ENCODE measurements at places on chromosomes 7 and 10. TPM values are rescaled to one million over a fixed set of nuclear protein-coding genes. Genes with fewer than 3 reads are reported as not detected.

PODXL gene
- 114 TPM for total RNA-seq

TSPAN12 gene
- total RNA-seq: 76.5 TPM

H2BK1 gene
- not detected for total RNA-seq

HOXA11 gene
- 5.2 TPM for total RNA-seq

SLC25A28 gene
- 43.0 TPM for total RNA-seq

CLCN1 gene
- total RNA-seq: 0.35 TPM

AKR1C2 gene
- total RNA-seq: 16.3 TPM

CYP2C9 gene
- total RNA-seq: 2.9 TPM

ARF5 gene
- 132 TPM for total RNA-seq

ZCCHC24 gene
- 21.3 TPM for total RNA-seq

STRIP2 gene
- total RNA-seq: 0.88 TPM

MORN4 gene
- 9.1 TPM for total RNA-seq

CALML3 gene
- total RNA-seq: not detected

ZNF783 gene
- 21.8 TPM for total RNA-seq

SLC18A3 gene
- total RNA-seq: not detected

DNA sequence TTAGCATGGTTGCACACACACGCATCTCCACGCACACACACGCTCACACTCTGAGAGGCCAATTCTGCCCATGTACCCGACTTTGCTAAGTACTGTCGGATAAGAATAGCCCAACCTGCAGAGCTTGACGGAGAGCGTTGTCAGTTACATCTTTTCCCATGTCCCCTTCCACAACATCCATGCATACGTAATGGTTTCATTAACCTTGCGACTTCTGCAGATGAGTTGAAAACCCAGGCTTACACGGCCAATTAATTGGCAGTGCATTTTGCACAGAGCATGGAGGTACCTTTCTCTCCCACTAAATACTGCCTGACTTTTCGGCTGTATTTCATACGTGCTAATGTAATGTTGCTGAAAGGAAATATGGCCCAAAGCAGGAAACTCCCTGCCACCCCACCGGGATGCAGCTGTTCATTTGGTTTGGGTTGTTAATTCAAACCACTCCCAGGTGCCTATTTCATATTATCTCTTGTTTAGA lies 291.2 kb upstream of the HABP2 start:
- DNase-seq: peak; percentile 64

- DNase-seq: peak; percentile 43
Measured at GRCh38 chr10:72335394-72336258, 19.1 kb downstream of the DNAJB12 start.

DNA sequence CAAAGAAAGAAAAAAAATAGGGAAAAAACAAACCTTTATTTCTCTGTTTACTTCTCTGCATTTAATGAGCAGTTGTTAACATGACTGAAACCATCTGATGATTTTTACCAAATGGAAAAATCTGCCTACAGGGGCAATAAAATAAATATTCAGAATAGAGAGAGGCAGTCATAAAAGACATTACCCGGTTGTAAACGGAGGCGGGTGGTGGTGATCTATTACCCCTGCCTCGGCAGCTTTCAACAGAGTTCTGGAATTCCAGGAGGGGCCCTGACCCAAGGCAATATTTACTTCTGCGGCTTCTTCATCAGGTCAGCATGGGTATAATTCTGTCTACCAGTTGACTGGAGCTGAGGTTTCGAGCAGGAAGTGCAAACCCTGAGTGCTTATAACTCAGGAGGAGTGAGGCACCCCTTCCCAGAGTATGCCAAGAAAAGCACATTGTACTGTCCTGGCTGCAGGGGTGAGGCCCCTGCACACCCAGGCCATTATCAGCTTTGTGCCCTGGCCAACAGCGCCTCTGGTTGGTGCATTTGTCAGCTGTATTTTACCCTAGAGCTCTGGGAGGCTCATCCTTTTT lies 8.2 kb upstream of the CXCL12 start:
- DNase-seq: no peak

DNA sequence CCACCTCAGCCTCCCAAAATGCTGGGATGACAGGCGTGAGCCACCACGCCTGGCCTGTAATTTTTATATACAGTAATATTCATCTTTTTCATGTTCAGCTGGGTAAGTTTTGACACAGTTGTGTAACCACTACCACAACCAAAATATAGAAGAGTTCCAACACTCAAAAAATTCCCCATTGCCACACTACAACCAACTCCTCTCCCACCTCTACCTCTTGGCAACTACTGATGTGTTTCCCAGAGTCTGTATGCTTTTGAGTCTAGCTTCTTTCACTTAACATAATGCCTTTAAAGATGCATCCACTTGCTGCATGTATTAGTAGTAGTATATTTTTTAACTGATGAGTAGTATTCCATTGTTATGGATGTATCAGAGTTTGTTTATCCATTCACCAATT lies 90.7 kb downstream of the SRPK2 start:
- no peak for DNase-seq

GRCh38 chr10:82826132-82826531 lies 951.1 kb downstream of the NRG3 start:
- no peak for DNase-seq

DNA sequence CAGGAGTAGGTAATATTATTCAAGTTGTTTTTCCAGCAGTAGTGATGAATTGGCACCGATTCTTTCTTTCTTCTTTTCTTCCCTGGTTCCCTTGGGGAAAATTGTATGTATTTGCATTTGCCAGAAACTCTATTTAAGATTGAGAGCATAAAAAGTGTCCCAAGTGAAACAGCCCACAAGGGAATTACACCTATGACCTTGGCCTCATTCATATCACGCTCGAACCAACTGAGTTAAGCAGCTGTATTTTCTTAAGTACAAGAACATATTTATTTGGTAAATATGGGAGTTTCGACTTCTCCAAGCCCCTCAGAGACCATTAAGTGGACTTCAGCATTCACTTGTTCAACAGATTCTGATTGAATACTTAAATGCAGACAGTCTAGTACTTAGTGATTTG lies 54.1 kb upstream of the MET start:
- no peak for DNase-seq

GRCh38 chr7:99767662-99768061 lies 16.3 kb downstream of the CYP3A4 start:
- no peak for DNase-seq

DNA sequence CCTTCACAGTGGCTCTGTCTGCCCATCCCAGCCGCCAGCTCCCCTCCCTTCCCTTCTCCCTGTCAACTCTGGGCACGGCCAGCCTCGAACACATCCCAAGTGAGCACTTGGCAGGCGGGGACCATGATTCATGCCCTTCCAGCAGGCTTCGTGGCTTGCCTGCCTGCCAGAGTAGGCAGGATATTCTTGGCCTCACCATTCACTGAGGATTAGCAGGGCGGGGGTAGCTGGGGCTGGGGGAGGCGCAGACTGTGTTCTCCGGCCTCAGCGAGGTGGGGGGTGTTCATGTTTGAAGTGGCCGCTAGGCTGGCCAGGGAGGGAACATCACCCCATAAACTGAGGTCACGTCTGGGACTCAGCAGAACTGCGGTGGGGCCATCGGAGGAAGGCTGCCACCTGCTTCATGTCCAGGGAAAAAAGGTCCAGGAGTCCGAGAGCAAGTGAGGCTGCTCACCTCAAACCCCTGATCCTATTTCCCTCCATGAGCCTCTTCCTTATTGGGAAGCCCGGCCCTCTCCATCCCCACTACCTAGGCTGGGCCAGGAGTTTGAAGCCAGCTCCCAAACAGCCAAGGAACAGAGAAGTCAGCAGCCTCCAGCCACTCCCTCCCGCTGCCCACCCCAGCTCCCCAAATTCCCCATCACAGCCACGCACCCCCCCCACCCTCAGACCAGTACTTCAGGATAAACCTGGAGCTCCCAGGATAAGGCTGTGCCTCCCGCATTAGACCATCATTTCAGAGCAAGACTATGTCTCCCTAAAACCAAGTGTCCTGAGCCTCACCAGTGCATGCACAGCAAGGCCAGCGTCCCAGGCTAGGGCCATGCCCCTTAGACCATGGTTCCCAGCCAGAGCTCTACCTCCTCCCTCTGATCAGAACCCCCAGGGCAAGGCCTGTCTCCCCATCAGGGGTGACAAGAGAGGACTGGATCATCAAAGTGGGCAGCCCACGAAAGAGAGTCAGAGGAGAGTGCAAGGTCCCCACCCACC lies 42.8 kb upstream of the RABGEF1 start:
- DNase-seq: no peak

GRCh38 chr7:157552295-157552993 lies 215.6 kb downstream of the DNAJB6 start:
- no peak for DNase-seq

DNA sequence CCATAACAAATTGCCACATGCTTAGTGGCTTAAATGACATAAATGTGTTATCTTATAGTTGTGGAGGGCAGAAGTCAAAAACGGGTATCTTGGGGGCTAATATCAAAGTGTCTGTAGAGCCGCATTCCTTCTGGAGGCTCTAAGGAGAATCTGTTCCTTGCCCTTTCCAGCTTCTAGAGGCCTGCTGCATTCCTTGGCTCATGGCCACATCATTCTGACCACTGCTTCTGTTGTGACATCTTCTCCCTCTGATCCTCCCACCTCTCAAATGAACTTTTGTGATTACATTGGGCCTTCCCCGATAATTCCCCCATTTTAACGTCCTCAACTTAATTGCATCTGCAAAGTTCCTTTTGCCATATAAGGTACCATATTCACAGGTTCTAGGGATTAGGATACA lies 76.1 kb downstream of the CYP26A1 start:
- DNase-seq: no peak

GRCh38 chr7:80611779-80612178 lies 26.7 kb upstream of the CD36 start:
- DNase-seq: peak; percentile 34

GRCh38 chr7:54888734-54889082 lies 129.7 kb upstream of the SEC61G start:
- DNase-seq: no peak

DNA sequence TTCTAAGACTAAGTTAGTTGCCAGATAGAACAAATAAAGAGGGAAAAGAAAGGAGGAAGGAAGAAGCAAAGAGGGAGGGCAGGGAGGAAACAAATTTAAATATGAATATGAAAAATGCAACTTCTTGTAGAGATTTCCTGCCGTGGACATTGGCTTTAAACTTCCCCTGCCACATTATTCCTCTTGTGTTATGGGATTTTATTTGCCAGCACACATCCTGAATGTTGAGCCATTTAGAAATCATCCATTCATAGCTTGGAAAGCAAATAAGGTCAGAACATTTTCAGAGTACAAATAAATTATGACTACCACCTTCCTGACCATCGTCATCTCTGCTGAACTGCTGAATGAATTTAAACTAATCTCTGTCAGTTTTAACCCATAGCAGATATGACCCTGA lies 911.9 kb upstream of the LRRN3 start:
- DNase-seq: no peak

GRCh38 chr7:133510326-133511055 lies 257.6 kb downstream of the EXOC4 start:
- DNase-seq: no peak

- DNase-seq: no peak
Measured at GRCh38 chr7:112581529-112581928, 100.7 kb downstream of the LSMEM1 start.

- no peak for DNase-seq
Measured at GRCh38 chr7:46738796-46739195, 817.7 kb upstream of the IGFBP3 start.

- DNase-seq: peak; percentile 29
Measured at GRCh38 chr10:71573562-71574518, 145.7 kb downstream of the C10orf105 start.

GRCh38 chr10:88731296-88731695 lies 25.2 kb downstream of the LIPK start:
- peak; percentile 65 for DNase-seq

DNA sequence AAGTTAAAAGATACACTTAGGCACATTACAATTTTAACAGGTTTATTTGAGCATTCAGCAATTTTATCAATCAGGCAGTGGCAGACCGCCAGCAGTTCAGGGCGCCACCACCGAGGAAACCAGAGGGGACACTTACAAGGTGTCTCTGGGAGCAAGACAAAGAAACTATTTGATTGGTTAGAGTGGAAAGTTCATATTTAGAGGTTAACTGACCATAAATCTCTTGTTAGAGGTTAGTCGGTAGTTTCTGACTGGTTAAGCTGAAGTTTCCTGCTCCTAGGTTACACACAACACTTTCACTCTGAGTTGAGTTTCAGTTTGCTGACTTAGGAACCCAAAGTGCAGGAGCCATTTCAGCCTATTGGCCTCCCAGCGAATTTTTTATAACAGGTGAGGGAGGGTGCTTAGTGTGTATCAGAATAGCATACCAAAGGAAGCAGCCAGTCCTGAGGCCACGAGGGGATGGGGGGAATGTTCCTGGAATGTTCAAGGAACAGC lies 10.8 kb upstream of the PVRIG start:
- peak; percentile 63 for DNase-seq

- peak; percentile 86 for DNase-seq
Measured at GRCh38 chr10:23079700-23080099, 15.7 kb upstream of the MSRB2 start.

- DNase-seq: no peak
Measured at GRCh38 chr7:130387628-130388403, 7.5 kb downstream of the CPA1 start.

- no peak for DNase-seq
Measured at GRCh38 chr7:49692516-49692915, 80.9 kb upstream of the VWC2 start.

DNA sequence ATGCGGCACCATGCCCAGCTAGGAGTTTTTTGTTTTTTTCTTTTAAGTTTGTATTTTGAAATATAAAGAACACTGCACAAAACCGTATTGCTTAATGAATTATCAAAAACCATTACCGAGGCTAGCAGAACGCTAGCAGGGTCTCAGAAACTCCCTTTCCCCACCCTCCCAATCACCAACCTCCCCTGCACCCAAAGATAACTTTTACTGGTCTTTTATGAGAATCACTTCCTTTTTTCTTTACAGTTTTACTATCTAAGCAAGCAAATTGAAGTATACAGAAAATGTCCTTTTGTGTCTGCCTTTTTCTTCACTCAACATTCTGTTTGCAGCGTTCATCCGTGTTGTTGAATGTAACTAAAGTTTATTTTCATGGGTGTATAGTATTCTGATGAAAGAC lies 13.4 kb downstream of the HIP1 start:
- no peak for DNase-seq

DNA sequence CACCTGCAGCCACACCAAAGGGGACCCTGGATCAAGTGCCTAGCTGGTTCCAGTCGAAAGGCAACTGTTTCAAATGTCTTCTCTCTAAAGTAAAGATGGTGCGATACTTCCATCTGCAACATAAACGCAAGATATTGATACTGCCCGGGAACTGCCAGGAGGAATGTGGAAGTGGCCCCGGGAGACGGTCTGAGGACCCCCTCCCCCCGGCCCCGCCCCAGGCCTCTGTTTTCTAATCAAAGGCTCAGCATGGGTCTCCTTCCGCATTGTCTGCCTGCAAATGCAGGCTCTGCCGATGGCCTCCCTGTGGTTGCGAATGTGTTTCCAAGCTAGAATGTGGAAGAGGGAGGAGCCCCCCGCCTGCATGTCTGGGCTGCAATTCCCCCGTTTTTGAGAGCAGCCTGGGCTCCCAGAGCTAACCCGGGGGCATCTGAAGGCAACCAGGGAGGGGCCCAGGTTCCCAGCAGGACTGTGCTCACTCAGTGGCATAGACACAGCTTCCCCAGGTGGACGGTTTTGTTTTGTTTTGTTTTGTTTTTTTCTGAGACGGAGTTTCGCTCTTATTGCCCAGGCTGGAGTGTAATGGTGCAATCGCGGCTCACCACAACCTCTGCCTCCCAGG lies 223.9 kb upstream of the PPP2R2D start:
- no peak for DNase-seq

Measured in kidney (tissue), 22 donors.